Sciatic nerve (tissue), 2 donors: ENCODE measurements at places on chromosomes 16 and 17.
A peak's percentile ranks its signal among the peaks of the same experiment; 100 is the strongest.

DNA sequence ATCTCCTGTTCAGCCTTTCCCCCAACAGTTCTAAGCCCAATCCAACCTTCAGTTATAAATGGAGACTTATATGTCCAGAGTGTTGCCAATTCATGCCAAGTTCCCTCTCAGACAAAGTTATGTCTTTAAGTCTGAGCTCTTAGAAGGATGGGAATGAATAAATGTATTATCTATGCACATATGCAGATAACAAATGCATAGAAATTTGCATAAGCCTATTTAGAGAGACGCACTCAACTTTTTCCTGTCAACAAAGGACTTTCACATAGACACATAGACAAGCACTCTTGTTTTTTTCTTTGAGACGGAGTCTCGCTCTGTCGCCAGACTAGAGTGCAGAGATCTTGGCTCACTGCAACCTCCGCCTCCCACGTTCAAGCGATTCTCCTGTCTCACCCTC lies 95.1 kb downstream of the SOX9 start:
- DNase-seq: no peak

- peak; percentile 70 for DNase-seq
These were observed 996 bp downstream of the SUMO2 start for GRCh38 chr17:75181608-75182318.

- DNase-seq: no peak
These were observed 19.8 kb downstream of the FMNL1 start for GRCh38 chr17:45241328-45242028.

DNA sequence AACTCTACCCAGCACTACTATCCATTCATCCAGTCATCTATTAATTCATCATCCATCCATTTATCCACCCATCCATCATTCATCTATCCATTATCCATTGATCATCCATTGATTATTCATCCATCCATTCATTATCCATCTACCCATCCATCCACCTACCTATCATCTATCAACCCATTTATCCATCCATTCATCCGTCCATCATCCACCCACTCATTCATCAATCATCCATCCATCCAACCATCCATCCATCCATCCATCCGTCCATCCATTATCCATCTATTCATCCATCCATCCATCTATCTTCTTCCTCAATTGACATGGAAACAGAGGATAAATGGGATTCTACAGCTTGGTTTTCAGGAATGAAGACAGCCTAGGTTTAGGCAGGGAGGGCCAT lies 12.0 kb downstream of the SLC4A1 start:
- no peak for DNase-seq

GRCh38 chr17:81479175-81480071 lies 33.2 kb downstream of the ACTG1 start:
- DNase-seq: no peak

DNA sequence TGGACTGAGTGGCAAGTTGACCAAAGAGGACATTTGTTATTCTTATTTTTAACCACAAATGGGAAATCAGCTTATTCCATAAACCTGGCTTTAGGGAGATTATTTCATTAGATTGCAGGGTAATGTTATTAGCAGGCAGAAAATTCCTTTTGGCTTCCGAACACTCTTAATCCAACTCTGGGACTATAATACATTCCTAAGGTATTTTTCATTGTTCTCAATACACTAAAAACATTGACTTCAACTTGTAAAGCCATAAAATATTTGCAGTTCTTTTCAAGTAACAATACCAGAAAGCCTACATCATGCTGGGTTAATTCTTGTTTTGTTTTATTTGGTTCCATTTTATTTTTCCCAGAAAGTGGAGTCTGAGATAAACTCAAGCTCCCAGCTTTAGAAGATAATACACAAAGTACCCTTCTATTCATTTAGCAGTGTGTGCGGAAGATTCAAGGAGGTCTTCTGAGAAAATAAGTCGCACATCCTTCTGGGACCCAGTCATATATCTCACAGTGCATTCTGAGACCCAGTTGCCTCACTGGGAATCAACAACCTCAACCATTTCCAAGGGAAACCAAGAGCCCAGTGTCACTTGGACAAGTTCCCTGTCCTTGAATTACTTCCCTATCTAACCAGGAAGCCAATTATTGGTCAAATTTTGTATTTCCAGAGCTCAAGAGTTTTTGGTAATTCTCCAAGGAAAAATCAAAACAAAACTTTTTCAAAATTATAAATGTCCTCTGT lies 389.6 kb upstream of the DYNLRB2 start:
- DNase-seq: no peak

GRCh38 chr17:49209061-49209571 lies 1.3 kb downstream of the GNGT2 start:
- no peak for DNase-seq

DNA sequence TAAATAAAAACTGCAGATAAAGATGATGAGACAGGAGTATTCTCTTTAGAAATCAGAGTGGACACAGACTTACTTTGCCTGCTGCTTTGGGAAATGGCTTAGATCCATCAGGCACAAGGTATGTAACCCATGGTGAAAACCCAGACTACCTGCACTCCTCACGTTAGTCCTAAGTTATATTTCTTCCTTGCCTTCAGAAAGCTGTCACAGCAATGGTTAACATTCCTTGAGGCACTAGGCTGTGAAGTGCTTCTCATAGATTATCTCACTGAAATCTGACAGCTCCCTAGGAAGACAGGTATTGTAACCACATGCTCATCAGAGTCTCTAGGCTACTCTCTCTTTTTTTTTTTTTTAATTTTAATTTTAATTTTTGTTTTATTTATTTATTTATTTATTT lies 20.9 kb downstream of the ZSWIM7 start:
- no peak for DNase-seq

- no peak for DNase-seq
These were observed 15.6 kb downstream of the MRPS23 start for GRCh38 chr17:57834146-57834741.

- DNase-seq: no peak
These were observed 19.1 kb upstream of the ZNF594 start for GRCh38 chr17:5210614-5211252.

DNA sequence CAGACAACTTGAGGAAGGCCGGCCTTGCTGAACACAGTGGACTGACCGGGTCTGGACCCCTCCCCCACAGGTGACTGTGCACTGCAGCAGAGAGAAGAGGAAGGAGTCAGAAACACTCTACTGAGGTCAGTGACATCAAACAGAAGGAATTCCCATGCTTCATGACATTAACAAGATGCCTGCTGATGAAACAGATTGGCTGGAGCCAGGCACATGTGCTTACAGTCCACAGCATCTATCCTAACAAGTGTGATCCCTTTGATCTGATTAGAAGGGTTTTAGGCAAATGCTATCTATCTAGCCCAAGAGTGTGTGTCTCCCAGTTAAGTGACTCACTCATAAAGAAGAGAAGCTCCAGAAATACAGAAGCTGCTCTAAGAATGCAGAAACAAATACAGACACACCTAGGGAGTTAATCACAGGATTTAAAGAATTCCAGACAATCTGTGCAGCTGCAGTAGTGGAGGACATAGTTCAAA lies 90.2 kb downstream of the SYCE1L start:
- no peak for DNase-seq

GRCh38 chr17:28643983-28644786 lies 773 bp downstream of the BLTP2 start:
- no peak for DNase-seq

DNA sequence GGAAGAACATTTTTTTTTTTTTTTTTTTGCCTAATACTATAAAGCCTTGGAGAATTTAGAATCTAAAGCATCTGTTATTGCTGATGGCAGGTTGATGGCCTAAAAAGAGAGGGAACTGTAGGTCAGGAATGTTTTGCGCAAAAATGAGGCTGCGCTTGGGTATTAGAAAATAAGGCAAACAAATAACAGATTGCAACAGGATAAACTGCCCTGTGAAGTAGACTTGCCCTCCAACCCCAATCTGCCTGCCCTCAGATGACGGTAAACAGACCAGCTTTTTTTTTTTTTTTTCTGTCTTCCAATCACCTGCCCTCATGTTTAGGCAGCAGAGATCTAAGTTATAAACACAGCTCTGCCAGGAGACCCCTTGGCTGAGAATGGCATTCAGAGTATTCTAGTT lies 3.8 kb upstream of the DHX8 start:
- no peak for DNase-seq

GRCh38 chr16:23679274-23679985 lies 741 bp downstream of the PLK1 start:
- DNase-seq: no peak

DNA sequence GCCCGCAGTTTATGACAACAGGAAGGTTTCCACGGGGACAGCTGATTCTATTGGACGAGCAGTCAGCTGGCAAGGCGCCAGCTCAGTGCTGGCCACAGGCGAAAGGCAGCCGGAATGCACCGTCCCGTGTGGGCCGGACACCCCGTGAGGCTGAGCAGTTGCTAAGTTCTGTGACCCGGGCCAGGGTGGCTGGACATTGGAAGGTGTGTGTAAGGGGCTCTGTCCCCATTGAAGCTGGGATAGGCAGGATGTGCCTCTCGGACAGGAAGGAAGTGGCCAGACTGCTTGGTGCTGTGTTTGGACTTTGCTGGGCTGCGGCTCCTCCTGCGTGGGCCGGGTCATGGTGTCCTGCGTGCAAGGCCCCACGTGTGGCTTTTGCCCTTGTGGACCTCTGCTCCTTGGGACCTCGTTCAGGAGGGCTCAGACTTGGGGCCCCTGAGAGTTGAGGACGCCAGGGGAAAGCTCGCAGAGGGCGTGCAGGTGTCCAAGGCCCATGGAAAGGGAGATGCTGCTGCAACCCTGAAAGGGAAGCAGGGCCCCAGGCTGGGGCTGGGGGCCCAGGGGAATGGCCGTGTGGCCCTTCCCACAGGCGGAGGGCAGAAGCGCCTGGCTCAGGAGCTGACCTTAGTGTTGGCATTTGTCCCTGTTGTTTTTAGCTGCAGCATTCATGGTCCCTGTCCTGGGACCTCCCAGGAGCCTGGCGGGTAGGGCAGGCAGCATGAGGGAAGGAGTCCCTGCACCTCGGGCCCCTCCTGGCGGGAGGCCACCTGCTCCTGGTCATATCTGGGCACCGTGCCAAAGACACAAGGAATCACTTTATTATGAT lies 10.0 kb downstream of the BAIAP2 start:
- DNase-seq: peak; percentile 90
